ENCODE measurements at places on chromosomes 13 and 19.

GRCh38 chr13:101640788-101641400 is 188.4 kb downstream of the ITGBL1 start:
- DNase-seq, result no peak

DNA sequence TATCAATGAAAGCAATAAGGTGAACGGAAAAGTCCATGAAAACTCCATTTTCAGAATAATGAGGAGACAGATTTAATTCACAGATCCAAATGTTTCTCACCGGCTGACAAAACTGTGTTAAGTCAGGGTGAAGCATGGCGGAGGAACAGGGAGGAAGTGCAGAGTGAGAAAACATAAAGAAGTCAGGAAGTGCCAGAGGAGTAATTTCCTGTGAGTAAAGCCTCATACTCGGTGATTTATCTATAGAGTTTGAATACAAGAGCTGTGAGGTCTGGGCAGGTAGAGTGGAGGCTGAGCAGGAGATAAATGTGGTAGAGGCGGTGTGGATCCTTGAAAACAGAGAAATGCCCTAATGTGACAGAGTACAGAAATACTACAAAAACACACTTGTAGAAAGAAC is 11.4 kb downstream of the CARD8 start:
- DNase-seq, result no peak

- DNase-seq, result no peak
Observed at GRCh38 chr13:76993021-76993420, 1.1 kb downstream of the CLN5 start.

DNA sequence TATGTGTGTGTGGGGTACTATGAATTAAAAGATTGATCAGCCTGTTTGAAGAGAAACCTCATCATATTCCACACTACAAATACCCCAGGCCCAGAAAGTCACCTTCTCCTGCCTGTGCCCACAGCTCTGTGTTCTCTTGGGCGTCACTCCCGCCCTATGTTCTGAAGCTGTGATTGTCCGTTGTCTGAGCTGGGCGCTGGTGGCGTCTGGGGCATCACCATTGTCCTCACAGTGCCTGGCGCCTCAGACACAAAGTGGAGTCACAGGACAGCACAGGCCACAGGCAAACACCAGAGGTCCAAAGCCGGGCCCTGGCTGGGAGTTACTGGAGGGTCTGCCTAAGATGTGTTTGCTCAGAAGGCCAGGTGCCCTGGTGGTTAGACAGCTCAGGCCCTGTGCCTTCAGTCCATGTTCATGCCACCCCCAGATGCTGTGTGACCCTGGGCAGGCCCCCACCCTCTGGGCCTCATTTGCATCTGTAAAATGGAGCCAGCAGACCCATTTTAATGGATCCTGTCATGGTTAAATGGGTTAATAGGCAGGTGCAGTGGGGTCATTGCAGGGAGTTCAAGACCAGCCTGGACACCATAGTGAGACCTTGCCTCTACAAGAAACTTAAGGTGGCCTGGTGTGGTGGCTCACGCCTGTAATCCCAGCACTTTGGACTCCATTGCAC is 34.5 kb downstream of the DNM2 start:
- DNase-seq, result no peak

Measured in NCI-H69 (cell line).